Testis (tissue), 5 donors: ENCODE measurements at places on chromosomes 12 and 14.

DNA sequence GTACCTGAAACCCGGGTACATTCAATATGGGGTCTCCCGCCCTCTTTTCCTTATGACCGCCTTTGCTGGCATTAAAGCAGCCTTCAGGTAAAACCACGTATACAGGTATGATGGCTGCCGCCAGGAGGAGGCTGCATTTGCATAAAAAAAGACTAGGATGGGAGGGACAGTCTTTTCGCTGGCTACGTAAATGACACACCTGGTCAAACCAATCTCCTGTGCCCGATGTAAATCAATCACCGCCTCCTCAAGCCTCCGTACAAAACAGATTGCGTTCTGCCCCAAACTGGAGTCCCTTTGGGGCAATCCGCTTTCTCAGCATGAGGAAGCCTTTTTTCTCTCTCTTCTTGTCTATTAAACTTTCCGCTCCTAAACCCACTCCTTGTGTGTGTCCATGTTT lies 8.1 kb upstream of the ALDH1L2 start:
- no peak for DNase-seq

- peak; percentile 8 for DNase-seq
Observed at GRCh38 chr14:104328607-104329006, 190.2 kb downstream of the KIF26A start.

- DNase-seq = no peak
Observed at GRCh38 chr14:68619790-68620574, 172.9 kb downstream of the ZFP36L1 start.

GRCh38 chr14:96752594-96752993 lies 44.6 kb upstream of the VRK1 start:
- DNase-seq = no peak

DNA sequence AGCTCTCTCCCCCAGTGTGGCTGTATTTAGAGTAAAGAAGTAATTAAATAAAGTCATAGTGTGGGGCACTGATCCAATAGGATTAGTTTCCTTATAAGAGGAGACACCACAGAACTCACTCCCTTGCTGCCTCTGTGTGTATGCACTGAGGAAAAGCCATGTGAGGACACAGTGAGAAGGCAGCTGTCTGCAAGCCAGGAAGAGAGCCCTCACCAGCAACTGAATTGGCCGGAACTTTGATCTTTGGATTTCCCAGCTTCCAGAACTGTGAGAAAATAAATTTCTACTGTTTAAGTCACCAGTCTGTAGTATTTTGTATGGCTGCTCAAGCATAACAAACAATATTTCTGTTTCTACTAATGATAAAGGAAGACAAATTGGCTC lies 368.7 kb upstream of the PRICKLE1 start:
- DNase-seq = no peak

DNA sequence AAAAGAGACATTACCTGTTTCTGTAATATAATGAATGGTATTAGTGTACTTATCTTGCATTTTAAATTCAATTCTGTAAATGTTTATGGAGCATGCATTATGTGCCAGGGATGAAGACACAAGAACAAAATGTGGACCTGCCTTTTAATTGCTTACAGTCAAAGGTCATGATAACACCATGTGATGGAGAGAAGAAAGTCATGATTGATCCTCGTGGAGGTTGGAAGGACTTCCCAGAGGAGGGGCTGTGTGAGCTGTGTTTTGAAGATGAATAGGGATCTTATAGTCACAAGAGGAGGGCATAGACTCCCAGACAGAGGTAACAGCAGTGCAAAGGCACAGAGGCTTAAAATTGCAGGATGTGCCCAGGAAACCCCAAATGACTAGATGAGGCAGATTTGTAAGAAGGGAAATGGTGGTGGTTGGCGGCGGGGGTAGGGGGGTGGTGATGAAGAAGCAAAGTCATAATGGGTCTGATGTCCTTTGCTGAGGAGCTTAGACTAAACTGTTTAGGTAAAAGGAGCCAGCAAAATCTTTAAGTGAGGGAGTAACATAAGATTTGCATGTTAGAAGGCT lies 151.5 kb downstream of the PRKCH start:
- DNase-seq = no peak

DNA sequence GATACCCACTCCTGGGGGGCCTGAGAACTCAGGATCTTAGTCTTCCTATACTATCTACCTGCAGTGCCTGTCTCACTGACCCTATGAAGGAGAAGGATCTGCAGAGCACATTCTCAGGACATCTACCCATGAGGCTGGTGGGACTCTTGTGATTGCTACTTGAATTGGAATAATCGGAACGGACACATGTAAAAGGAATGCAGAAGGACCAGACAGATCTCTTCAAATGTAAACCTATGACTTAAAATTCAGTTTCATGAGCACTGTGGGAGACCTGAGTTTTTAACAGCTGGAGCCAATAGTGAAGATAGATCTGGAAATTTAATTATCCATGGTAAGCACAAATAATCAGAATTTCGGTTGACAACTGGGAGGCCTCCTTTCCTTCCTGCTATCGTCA lies 35.2 kb upstream of the CPSF6 start:
- no peak for DNase-seq

GRCh38 chr14:25463480-25463879 lies 413.5 kb upstream of the STXBP6 start:
- no peak for DNase-seq

DNA sequence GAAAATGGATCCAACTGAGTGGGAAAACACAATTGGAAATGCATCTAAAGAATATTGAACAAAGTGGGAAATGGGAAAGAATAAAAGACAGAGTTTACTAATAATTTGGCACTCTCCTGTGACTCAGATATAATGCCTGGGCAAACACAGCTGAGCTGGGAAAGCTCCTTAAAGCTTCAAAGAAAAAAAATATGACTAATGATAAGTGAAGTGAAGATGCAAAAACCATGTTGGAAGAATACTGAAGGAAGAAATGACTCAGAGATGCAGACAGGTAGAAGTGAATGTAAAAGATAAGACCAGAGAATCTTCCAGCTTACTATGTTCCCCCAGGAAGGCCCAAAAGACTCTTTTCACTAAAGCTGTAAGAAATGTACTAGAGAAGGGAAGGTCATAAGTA lies 62.4 kb upstream of the FOXG1 start:
- DNase-seq = no peak

DNA sequence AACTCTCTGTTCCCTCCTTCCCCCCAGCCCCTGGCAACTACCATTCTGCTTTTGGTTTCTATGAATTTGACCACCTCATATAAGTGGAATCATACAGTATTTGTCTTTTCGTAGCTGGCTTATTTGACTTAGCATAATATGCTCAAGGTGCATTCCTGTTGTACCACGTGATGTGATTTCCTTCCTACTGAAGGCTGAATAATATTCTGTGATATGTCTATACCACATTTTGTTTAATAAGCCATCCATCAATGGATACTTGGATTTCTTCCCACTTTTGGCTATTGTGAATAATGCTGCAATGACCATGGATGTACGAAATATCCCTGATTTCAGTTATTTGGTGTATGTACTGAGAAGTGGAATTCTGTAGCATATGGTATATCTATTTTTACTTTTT lies 16.3 kb downstream of the NDUFA9 start:
- DNase-seq = no peak

GRCh38 chr12:49496417-49497360 lies 42.1 kb upstream of the KCNH3 start:
- no peak for DNase-seq

DNA sequence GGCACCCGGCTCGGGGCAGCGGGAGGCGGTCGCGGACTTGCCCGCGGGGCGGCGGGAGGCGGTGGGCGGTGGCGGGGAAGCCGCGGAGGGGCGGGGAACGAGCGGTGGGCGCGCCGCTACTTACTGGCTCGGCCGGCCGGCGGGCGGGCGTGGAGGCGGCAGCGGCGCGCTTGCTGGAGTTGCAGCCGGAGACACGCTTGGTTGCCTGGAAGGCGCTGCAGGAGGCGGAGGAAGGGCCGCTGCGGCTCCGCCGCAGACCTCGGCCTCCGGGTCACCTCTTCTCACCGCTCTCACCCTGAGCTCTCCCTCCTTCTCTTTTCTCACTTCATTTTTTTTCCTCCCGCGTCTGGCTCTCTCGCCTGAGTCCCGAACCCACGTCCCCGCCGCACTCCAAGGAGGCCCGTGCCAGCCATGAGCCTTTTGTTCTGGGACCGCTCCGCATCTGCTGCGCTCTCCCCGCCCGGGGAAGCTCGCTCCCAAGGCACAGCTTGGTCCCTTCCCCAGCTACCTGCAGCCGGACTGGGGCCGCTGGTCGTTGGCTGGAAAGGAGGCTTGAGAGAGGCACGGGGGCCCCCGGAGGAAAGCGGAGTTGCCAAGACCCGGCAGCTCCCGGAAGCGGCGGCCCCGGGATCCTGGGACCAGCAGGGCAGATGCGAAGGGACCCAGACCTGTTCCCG lies 592 bp upstream of the KCNK10 start:
- peak; percentile 21 for DNase-seq

DNA sequence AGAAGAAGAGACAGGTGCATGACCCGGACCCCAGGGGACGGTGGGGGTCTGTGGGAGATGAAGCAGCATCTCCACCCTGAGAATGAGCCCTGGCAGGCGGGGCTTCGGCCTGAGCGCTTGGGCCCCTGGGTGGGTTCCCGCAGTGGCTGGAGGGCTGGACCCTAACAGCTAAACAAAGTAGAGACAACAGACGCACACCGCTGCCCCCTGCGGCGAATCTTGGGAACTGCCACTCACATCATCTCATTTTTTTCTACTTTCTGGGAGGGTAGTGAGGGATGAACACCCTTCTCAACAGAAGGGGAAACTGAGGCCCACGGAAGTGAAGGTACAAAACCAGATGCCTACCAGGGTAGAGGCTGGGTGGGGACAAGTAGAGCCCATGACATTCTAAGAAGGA lies 104.7 kb downstream of the RFLNA start:
- DNase-seq = no peak

DNA sequence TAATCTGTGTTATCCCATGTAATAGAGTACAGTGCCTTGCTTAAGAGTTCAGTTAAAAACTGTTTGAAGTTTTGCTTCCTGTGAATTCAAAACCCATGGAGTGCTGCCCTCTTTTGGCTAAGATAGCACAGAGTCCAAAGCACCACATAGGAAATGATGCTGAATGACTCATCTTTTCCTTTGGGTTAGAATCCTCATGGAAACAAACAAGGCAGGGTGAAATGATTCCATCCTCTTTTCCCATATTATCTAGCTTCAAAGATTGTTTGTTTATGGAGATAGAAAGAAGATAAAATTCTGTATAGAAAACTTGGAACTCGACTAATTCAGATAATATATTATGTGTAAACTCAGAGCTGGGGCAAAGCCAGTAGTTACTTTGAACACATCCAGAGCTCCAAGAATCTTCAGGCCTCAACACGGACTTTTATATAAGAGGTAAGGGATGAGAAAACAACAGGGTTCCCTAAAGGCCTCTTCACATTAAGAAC lies 87.4 kb downstream of the OTOGL start:
- peak; percentile 76 for DNase-seq

DNA sequence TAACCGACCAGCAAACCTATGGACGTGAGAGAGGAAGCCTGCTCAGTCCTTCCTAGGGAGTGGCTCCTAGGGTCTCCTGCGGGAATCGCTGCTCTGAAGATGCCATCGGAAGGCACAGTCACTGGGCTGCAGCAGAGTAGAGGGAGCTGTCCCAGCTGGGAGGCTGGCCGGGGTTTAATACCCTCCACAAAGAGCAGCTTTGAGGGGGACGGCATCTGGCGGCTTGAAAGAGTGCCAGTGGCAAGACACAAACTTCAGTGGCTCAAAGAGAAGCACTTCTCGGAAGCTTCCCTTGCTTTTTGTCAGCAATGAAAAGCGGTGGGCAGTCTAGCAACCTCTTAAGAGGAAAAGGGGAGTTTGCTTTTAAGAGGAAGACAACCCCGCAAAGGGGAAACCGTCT lies 114.6 kb downstream of the TMEM132C start:
- DNase-seq = no peak

- no peak for DNase-seq
Observed at GRCh38 chr14:30290001-30290400, 269.0 kb upstream of the G2E3 start.

DNA sequence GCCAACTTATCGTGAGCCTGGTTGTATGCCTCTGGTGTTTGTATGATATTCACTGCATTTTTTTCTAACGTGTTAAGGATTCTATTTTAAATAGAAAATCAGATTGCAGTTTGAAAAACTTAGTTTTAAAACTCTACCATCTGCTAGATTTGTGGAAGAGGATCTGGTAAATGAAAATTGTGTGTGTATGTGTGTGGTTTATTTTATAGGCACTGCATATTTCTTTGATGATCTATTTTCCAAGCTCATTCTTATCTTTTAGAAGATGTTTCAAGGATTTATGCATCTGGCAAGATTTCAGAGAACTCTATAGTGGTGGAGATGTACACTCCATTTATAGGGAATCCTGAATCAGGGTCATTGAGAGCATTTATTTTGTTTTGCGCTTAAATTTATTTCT lies 69.8 kb downstream of the HMGA2 start:
- DNase-seq = no peak

DNA sequence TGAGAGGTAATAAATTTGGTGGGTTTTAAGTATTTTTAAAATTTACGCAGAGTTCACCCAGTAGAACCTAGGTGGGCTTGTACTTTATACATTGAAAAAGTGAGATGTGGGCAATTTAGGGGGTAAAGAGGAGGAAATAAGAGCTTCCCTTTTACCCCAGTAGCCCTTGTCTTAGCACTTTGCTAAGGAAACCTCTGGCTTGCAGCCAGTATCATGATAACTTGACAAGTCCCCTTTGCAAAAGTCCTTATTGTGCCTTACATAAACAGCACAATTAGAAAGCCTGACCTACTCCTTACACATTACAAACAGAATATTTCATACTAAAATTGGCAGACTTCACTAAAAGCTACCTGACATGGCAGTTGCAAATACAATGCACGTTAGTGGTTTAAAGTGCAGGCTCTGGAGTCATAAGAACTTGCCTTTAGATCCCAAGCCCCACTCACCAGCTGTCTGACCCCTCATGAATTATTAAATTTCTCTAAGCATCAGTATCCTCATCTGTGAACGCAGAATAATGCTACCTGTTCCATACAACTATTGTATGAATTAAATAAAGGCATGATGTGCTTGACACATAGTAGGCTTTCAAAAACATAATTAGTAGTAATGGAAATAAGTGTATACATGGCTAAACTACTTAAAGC lies 53.2 kb upstream of the NELL2 start:
- no peak for DNase-seq

DNA sequence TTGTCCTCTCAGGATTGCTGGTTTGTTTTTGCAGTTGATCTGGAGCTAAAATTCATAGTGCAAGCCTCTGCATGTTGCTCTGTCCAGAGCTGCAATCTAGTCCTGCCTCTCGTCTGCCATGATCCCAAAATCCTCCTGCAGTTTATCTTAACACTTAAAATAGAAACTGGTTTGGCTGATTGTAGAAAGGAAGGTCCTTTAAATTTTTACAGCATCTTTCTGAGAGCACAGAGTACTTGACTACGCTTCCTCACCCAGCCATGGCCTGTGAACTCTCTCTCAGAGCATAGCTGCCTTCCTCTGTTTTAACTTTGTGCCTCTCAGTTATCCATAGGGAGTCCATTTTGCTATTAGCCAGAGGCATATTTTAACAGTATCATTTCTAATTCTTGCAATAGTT lies 877.1 kb downstream of the C12orf50 start:
- no peak for DNase-seq

DNA sequence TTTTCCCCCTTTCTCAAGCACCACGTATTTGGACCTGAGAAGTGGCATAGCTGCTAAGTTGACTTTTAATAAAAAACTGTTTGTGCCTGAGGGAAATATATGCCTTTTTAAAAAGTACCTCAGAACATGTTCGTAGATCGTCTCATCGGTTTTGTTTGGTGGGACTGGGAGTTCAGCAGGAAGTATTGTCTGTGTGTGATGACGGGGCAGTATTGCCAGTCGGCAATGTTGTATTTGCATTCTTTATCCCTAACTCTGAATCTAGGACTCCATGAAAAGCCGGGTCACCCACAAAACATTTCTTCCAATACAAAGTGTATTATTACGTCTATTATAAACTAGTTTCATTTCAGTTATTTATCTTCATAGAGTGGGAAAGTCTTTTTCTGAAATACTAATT lies 19.7 kb upstream of the FGD4 start:
- no peak for DNase-seq
